ENCODE measurements at places on chromosomes 11 and 22. TPM values are rescaled to one million over a fixed set of nuclear protein-coding genes. Genes with fewer than 3 reads are reported as not detected.
A peak's percentile ranks its signal among the peaks of the same experiment; 100 is the strongest.

Gene CBL
- total RNA-seq = 6.4 TPM

Gene SYCE3
- 0.79 TPM for total RNA-seq

Gene SLN
- total RNA-seq = not detected

Gene DNAJC4
- 10.1 TPM for total RNA-seq

Gene ENTHD1
- not detected for total RNA-seq

Gene RFPL3
- not detected for total RNA-seq

Gene GAS2
- 1.8 TPM for total RNA-seq

Gene PC
- 12.4 TPM for total RNA-seq

Gene MAPK8IP2
- total RNA-seq = 0.53 TPM

Gene KCNQ1
- 1.0 TPM for total RNA-seq

Gene GAL
- 0.77 TPM for total RNA-seq

Gene OAF
- 9.0 TPM for total RNA-seq

Gene SPON1
- 0.26 TPM for total RNA-seq

Gene RBMXL2
- not detected for total RNA-seq

Gene OR2AG2
- under 0.01 TPM for total RNA-seq

DNA sequence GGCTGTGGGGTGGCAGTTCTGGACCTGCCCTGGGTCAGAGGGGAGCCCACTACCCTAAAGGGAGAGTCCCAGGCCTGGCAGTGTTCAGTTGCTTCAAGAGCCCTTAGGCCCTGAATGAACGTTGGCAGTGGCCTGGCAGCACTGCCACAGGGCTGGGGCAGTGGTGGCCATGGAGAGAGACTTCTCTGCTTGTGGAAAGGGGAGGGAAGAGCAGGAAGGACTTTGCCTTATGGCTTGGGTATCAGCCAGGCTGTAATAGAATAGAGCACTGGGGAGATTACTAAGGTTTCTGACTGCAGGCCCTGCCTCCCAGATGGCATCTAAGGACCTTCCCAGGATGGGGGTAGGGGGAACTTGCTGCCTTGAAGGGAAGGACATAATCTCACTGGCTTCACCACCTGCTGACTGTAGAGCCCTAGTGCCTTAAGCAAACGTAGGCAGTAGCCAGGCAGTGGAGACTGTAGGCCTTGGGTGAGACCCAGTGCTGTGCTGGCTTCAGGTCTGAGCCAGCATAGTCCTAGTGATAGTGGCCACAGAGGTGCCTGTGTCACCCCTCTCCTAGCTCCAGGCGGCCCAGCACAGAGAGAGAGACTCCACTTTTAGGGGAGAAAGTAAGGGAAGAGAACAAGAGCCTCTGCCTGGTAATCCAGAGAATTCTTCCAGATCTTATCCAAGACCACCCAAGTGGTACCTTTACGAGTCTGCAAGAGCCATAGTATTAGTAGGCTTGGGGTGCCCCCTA, 27.6 kb downstream of the PLA2G6 start:
- no peak for DNase-seq

DNA sequence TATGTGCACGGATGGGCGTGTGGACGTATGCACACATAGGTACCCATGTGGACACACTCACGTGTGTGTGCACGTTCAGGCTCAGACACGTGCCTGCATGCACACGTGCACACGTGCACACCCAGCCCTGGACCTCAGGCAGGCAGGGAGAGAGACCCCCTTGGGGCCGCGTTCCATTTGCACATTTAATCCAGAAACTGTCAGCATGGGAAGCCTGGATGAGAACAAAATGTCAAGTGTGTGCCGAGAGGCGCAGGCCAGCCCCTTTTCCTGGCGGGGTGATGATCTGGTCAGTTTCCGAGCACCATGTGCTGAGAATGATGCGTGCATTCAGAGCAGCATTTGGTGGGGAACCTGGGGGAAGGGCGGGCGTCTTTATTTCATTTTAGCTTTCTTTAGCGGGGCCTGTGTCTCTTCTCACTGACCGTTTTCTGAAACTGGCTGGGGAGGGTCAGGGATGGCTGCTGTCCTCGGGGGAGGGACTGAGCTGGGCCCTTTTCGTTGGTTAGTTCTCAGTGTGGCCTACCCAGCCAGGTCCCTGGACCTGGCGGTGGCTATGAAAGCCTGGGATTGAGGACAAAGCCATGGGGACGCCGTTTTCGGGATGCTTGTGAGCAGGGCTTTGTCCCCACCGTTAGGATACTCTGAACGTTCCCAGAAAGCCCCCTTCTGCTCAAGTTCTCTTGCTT, 96.3 kb downstream of the KCNQ1 start:
- no peak for DNase-seq

DNA sequence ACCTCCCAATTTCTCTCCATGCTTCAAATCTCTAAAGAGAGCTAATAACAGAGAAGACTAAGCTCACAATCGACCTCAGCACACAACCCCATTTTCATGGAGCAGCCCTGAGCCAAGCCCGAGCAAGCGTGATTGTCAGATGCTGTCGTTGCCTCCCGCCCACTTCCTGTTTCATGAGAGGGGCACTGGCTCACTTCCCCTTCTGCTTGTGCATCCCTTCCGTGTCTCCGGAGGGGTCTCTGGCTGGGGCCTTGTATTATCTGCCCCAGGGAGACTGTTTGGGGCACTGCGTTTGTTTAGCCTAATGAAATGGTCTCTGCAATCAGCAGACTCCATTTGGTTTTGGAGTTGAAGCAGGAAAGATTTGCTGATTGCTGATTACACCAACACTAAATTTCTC, 181.3 kb upstream of the SEZ6L start:
- DNase-seq = no peak

DNA sequence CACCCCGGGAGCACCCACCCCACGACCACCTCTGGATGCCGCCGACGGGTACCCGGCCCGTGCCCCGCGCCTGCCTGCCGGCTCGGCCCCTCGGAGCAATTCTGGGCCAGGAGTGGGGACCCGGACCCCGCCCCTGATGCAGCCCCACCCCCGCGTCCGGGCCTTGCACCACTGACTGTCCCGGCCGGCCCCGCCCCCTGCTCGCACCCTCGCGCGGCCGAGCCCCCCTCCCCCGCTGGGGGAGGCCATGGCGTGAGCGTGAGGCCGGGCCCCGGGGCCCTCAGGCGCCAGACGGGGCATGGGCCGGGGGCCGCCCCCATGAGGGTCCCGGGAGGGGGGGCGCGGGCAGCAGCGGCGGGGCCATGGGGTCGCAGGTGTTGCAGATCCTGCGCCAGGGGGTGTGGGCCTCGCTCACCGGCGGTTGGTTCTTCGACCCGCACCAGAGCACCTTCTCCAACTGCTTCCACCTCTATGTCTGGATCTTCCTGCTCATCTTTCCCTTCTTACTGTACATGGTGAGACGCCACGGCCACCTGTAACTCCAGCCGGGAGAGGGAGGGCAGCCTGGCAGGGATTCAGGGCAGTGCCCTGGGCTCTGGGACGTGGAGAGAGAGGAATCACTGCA, 486 bp downstream of the PCNX3 start:
- DNase-seq = no peak

DNA sequence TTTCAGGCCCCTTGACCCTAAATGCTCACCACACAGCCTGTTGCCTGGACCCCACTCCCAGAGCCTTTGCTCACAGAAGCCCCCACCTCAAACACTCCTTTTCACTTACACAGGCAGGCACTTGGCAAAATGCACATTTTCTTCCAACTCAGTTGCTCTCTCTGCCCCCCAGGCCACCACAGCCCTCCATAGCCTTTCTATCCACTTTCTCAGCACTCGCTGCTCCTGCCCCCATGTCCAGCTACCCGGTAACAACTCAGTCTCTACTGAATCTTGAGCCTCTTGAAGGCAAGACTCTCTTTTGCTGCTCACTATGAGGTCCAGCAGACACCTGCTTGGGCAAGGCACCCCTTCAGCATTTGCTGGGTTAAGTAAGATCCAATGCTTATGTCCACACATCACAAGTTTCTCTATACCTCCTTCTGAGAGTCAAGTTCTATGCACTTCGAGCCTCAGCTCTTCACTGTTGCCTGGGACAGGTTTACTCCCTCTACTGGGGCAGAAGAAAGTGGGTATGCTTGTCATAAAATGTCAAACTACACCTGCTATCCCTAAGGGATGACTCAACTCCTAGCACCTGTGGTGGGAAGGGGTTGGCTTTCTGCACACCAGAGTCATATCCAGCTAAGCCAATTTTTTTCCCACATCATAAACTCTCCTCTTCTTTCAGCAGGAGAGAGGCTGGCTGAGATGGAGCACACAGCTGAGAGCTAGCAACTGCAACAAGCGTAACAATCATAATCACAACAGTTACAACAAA, 36.9 kb downstream of the MORC2 start:
- no peak for DNase-seq

- DNase-seq = peak; percentile 58
These were observed 25.7 kb upstream of the SCGB1A1 start for GRCh38 chr11:62393061-62393611.

- no peak for DNase-seq
These were observed 454.3 kb upstream of the KIRREL3 start for GRCh38 chr11:127454856-127455255.

- no peak for DNase-seq
These were observed 95.8 kb downstream of the CCDC83 start for GRCh38 chr11:85951049-85951405.

DNA sequence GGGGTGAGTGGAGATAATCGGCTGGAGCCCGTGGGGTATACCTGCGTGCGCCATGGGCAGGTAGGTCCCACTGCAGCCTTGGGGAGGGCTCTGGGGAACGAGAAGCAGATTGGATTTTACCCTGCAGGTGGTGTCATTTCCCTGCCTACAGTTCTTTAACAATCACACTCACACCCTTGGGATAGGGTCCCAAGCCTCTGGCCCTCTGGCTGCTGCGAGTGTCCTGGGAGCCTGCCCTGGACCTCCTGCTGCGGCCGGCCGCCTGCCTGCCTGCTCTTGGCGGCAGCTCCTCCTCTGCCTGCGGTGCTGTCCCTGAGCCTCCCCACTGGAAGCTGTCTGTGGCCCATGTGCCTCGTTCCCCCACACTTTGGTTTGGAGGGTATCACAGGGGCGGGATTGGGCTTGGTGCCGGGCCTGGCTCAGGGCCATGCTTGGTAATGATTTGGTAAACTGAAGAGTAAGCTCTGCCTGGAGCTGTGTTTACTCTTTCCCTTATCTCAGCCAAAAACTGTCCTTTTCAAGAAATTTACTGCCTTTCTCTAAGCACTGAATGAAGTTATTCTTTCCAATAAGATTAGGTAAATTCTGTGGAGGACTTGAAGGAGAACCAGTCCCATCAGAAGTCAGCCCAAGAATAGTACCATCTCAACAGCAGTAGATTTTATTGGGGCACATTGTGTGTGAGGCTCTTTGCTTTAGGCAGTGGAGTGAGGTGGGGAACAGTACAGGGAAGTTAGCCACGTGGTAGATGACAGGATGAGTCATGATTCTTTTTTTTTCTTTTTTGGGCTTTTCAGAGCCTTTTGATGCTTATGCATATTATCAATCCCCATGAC, 53.7 kb downstream of the TBC1D22A start:
- no peak for DNase-seq

- DNase-seq = no peak
These were observed 111.2 kb downstream of the MRTFA start for GRCh38 chr22:40525250-40525884.

DNA sequence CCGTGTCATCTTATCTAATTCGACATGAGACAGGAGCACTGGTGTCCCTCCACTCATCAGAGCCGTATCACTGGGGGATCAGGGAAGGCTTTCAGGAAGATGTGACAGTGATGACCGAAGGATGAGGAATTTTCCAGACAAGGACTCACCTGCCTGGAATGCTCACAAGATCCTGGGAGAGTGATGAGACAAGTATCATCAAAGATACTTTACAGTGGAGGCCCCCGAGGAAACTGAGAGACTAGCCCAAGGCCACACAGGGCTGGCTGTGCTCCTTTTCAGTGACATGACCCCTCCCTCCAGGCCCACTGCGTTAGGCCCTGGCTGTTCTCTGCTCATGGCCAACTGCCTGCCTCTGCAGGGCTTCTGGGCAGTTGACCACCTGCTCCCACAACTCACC, 13.0 kb downstream of the CLPB start:
- no peak for DNase-seq

DNA sequence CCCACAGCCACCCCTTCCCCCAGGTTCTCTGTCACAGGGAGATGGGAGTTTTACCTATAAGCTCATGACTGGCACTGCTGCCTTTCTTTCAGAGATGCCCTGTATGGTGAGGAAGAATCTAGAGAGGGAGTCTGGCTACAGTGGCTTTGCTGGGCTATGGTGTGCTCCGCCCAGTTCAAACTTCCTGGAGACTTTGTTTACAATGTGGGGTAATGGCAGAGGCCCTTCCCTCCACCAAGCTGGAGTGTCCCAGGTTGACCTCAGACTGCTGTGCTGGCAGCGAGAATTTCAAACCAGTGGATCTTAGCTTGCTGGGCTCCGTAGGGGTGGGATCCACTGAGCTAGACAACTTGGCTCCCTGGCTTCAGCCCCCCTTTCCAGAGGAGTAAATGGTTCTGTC, 143.5 kb downstream of the MSANTD4 start:
- no peak for DNase-seq

DNA sequence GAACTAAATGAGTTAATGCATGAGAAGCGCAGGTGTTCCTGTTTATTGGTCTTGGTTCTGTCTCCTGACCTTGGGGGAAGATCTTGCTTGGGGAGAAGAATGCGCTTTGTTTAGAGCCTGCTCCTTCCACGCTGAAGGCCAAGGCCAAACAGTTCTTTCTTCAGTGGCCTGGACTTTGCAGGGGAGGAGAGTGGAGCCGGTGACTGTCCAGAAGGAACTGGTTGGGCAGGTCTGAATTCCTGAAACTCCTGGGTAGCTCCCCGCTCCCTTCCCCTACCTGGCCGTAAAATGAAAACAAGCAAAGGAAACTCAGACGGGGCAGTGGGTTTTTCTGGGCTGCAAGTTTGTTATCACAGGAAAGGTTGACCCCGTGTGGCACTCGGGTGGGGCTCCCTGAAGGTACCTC, 3.6 kb downstream of the ARHGAP8 start:
- peak; percentile 70 for DNase-seq

DNA sequence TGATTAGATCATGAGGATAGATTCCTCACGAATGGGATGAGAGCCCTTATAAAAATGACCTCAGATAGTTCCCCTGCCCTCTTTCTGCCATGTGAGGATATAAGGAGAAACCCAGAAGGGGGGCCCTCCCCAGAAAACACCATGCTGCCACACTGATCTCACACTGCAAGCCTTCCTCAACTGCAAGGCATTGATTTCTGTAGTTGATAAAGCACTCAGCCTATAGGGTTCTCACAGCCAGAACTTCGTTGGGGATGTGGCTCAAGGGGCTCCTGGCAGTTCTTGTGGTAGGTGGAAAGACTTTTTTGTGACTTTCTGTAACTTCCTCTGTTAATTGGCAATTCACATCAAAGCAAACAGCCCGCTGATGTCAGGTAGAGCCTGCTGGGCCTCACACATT, 108.9 kb downstream of the CD44 start:
- DNase-seq = no peak

GRCh38 chr22:25509374-25509791, 55.1 kb upstream of the GRK3 start:
- DNase-seq = peak; percentile 12

DNA sequence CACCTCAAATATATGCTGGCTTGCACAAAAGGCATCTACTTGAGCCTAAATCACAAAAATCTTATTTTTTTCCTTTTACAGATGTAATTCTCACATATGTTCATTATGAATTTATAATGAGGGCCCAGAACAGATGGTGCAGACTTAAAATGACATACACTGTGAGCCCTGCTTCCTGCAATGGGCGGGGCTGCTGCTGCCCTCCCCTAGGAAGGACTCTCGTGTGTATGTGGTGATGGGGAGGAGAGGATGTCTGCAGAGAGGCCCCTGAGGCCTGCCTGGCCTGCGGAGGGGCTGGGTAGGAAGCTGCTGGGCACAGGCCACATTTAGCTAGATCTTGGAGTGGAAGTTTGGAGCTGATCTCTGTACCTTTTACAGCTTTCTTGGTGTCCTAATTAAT, 233.4 kb upstream of the KIRREL3 start:
- no peak for DNase-seq

- no peak for DNase-seq
These were observed 29.5 kb downstream of the KREMEN1 start for GRCh38 chr22:29102300-29102699.

Data from bronchial epithelial cell (primary cell).